ENCODE measurements at places on chromosomes 6 and 20. TPM values are rescaled to one million over a fixed set of nuclear protein-coding genes. Genes with fewer than 3 reads are reported as not detected.

The BRPF3 gene
- 14.4 TPM for total RNA-seq

The BRD2 gene
- 102 TPM for total RNA-seq

The PERP gene
- total RNA-seq: 46.6 TPM

The ADGRF4 gene
- under 0.01 TPM for total RNA-seq

The MUC22 gene
- not detected for total RNA-seq

The CPXM1 gene
- 0.83 TPM for total RNA-seq

The FHL5 gene
- not detected for total RNA-seq

The GMPR gene
- 15.3 TPM for total RNA-seq

The HDGFL1 gene
- not detected for total RNA-seq

The SLC52A3 gene
- total RNA-seq: not detected

The WFDC10B gene
- total RNA-seq: not detected

The GABRR1 gene
- not detected for total RNA-seq

The ADAM33 gene
- 136 TPM for total RNA-seq

The POPDC3 gene
- 22.5 TPM for total RNA-seq

The ME1 gene
- 26.0 TPM for total RNA-seq

The TP53INP2 gene
- 4.5 TPM for total RNA-seq

The SUMO4 gene
- 1.7 TPM for total RNA-seq

The OR2B6 gene
- not detected for total RNA-seq

The MRAP2 gene
- 0.50 TPM for total RNA-seq

The SIRPB1 gene
- total RNA-seq: 1.2 TPM

The CLVS2 gene
- under 0.01 TPM for total RNA-seq

The ARMC12 gene
- 1.2 TPM for total RNA-seq

The FAM8A1 gene
- 25.0 TPM for total RNA-seq

The ANKRD66 gene
- total RNA-seq: not detected

The SNX14 gene
- 129 TPM for total RNA-seq

The ACSS2 gene
- 50.4 TPM for total RNA-seq

The DLK2 gene
- total RNA-seq: 0.66 TPM

The CFAP61 gene
- 0.17 TPM for total RNA-seq

The GSTA2 gene
- not detected for total RNA-seq

The CPNE5 gene
- total RNA-seq: 0.15 TPM

The LRFN2 gene
- not detected for total RNA-seq

The LY6G6F gene
- total RNA-seq: not detected

The APOBEC2 gene
- total RNA-seq: not detected

The PLN gene
- not detected for total RNA-seq

The TMC2 gene
- total RNA-seq: not detected

The GMEB2 gene
- total RNA-seq: 10.6 TPM

The LY86 gene
- total RNA-seq: not detected

The BANF2 gene
- not detected for total RNA-seq

The NHLRC1 gene
- 5.6 TPM for total RNA-seq

The MEP1A gene
- total RNA-seq: not detected

The SLC17A4 gene
- not detected for total RNA-seq

The SLC32A1 gene
- total RNA-seq: not detected

The COL11A2 gene
- total RNA-seq: 0.15 TPM

The SLC22A16 gene
- 0.15 TPM for total RNA-seq

The AHI1 gene
- total RNA-seq: 20.4 TPM

The KCNK16 gene
- total RNA-seq: not detected

The HSPA12B gene
- 5.1 TPM for total RNA-seq

The C20orf141 gene
- not detected for total RNA-seq

The JAG1 gene
- 34.9 TPM for total RNA-seq

The TCF19 gene
- total RNA-seq: 23.1 TPM

The FBXO9 gene
- total RNA-seq: 36.4 TPM
